CD8-positive, alpha-beta T cell (primary cell): ENCODE measurements at places on chromosomes 1 and 21.
A peak's percentile ranks its signal among the peaks of the same experiment; 100 is the strongest.

DNA sequence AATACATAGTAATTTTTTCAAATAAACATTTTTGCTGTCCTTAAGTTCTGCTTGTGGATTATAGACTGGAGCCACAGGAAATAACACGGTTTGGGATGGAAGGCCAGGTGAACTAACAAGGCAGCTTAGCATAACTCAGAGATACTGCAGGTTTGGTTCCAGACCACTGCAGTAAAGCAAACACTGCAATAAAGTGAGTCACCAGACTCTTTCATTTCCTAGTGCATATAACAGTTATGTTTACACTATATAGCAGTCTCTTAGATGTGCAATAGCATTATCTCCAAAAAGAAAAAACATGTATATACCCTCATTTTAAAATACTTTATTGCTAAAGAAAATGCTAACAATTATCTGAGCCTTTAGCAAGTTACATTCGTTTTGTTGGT lies 22.0 kb downstream of the LRRC42 start:
- DNase-seq: no peak

- no peak for DNase-seq
These were observed 22.0 kb upstream of the BOLA1 start for GRCh38 chr1:149877211-149877946.

DNA sequence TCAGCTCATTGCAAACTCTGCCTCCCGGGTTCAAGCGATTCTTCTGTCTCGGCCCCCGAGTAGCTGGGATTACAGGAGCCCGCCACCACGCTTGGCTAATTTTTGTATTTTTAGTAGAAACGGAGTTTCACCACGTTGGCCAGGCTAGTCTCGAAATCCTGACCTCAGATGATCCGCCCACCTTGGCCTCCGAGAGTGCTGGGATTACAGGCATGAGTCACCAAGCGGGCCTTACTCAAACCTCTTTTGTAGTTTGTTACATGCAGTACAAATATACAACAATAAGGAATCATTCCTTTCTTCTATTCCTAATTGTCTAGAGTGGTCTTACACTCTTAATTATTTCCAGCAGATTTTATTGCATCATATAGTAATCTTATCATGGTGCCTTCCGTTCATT lies 16.6 kb downstream of the SPATA17 start:
- no peak for DNase-seq

GRCh38 chr1:8070381-8070811 lies 44.3 kb upstream of the ERRFI1 start:
- no peak for DNase-seq

DNA sequence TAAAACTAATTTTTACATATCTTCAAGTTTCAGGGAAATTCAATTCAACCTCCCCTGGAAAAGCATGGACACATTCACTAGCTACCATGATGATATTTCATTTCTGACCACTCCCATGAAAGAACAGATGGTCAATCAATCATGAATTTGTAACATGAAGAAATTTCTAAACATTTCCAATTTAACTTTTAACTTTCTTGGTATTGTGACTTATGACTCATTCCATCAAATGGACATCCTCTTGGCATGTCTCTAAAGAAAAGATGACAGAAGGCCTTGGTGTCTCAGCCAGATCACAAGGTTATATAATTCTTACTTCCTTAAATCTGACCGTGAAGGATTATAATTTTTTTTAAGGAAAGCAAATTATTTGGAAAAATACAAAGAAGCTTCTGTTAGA lies 10.5 kb upstream of the MCOLN3 start:
- DNase-seq: no peak

DNA sequence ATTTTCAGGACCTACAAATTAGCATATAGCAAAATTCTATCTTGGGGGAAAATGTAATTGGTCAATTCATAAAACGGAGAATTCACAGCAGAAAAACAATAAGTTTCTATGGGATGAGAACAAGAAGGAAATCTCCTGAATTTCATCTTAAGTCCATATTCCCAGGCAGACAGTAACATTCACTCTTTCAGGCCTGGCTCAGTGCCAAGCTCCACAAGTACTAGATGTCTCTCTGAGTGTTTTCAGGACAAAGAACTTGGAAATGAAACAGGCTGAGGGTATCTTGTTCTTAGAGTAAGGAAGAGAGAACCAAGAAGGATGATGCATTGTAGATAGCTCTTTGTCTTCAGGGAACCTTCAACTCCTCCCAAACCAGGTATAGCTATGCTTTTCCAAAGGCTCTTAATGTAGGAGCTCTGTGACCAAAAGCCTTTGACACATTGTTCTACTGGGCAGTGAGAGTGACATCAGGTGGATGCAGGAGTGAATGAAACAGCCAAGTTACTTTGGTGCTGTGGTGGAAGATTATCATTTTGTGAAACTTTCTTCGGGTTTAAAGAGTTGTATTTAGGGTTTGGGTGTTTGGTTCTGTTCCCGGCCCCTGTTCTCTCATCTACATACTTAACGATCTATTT lies 298.3 kb downstream of the GPATCH2 start:
- no peak for DNase-seq

GRCh38 chr1:171909711-171910110 lies 68.4 kb downstream of the DNM3 start:
- no peak for DNase-seq

DNA sequence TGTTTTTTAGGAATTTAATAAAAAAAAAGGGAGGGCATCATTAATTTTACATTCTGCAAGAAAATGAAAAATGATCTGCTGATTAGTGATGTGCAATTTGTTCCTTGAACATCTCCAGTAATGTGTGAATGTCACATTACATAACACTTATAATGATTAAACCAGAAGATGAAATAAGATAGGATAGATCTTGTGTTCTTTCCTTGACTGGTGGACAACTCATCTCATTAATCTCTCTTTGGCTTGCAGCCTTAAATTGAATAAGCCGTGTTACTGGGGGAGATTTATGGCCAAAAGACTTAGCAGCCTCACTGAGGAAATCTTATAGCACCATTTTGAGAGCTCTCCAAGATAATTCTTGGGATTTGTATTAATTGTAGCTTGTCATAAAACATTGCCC lies 217.2 kb downstream of the ST6GALNAC3 start:
- no peak for DNase-seq

DNA sequence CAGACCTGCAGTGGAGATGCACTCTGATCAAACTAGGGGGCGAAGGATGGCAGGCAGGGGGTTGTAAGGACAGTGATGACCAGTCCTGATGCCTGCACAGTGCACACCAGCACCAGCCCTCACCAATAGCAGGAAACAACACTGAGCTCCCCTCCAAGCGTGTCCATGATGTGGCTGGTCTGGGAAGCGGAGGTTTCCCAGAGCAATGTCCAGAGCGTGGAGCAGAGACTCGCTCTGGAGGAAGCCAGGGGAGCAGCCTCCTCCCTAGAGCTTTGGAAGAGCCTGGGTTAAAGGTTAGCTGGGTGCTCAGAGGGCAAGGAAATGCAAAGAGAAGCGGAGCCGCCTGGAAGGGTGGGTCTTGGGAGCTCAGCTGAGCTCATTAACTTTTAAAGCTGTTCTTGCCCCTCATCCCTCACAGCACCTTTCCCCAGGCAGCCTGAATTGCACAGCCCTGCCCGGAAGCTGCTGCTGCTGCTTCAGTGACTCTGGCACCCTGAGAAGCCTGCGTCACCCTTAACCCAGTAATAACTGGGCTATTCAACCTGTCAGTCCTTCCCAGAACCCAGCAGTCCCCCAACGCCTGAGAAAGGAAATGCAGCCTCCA lies 162.2 kb upstream of the RAB4A start:
- DNase-seq: no peak

DNA sequence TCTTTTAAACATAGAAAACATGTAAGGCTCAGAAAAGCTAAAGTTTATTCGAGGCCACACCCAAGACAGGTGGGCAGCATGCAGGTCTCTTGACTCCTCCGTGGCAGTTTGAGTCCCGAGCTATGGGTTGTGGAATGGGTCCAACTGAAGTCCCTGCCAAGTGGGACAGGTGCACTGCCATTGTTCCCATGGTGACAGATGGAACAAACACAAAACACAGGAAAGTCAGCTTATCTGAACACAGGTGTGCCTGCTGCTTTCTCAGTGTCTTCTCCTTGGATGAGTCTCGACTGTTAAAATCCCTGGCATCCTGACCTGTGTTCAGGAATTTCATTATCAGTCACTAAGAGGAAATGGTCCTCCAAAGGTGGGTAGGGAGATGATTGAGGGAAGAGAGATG lies 99.0 kb upstream of the RAB4A start:
- DNase-seq: no peak

GRCh38 chr1:40394491-40395172 lies 21.1 kb downstream of the SMAP2 start:
- DNase-seq: peak; percentile 64

GRCh38 chr1:10851024-10852013 lies 54.9 kb upstream of the CASZ1 start:
- DNase-seq: no peak

GRCh38 chr1:212700223-212700891 lies 717 bp upstream of the BATF3 start:
- peak; percentile 16 for DNase-seq

GRCh38 chr1:155974208-155975115 lies 3.9 kb downstream of the ARHGEF2 start:
- no peak for DNase-seq

DNA sequence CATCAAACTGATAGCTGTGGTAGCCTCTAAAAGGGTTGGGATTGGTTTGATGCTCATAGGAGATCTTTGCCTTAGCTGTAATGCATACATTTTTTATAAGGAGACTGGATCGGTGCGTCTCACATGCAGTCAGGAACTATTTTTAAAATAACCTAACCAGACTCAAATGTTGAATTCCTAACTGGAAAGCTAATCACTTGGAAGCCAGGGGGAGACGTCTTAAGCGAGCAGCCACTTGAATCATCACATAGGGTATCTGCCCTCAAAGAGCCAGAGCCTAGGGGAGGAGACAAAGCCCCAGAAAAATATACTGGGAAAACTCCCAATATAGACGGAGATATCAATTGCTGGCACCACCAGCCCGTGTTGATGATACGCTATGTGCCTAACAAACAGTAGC lies 61.7 kb upstream of the PUM1 start:
- DNase-seq: no peak

DNA sequence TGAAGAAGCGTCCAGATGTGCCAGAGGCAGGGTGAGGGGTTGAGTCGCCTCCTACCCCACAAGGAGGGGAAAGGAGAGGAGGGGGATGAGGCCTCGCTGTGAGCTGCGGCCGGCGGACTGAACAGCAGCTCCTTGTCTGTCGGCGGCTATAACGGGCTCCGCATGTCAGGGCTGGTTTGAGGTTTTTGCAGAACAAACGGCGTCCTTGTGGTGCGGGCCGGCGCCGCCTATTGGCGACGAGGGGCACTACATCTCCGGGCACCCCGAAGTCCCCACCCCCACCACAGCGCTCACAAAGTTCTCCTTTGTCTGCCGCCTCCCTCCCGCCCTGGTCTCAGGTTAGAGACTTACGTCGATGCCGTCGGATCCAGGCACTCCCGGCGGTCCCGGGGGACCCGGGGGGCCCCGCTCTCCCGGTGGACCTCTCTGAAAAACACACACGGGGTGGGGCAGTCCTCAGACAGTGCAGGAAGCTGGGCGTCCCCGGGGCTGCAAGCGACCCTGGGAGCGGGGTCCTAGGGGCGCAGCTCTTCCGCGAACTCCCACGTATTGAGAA lies 1.8 kb downstream of the COL9A2 start:
- DNase-seq: peak; percentile 82

- DNase-seq: no peak
These were observed 25.8 kb upstream of the VPS26C start for GRCh38 chr21:37292941-37293340.

DNA sequence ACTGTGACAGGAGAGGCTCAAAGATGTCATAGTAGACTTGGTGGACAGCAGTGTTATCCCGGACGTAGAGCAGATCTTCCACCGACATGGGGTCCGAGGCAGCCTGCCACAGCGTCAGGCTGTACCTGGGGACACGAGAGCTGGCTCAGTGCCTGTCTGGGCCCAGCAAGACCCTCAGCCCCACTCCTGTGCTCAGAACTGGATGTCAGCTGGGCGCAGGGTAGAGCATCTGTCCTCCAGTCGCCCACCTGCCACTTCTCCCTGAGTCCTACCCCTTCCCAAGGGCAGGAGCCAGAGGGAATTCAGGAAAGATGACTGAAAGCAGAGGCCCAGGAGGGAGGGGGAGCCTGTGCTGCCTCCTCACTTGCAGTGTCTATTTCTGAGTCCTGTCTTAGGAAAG lies 11.7 kb downstream of the FAM151A start:
- DNase-seq: no peak

GRCh38 chr1:28364888-28365287 lies 4.7 kb upstream of the PHACTR4 start:
- no peak for DNase-seq

GRCh38 chr1:47128221-47128620 lies 9.0 kb upstream of the CYP4A22 start:
- no peak for DNase-seq
